Activated CD4-positive, alpha-beta memory T cell treated with anti-CD3 and anti-CD28 coated beads for 36 hours (primary cell): ENCODE measurements at places on chromosomes 11 and 22. TPM values are rescaled to one million over a fixed set of nuclear protein-coding genes. Genes with fewer than 3 reads are reported as not detected.

The RTN4R gene
- 2.6 TPM for total RNA-seq

The CASP1 gene
- total RNA-seq = 28.5 TPM

The MED15 gene
- total RNA-seq = 97.4 TPM

The TESMIN gene
- total RNA-seq = 6.6 TPM

The IGF2 gene
- 27.0 TPM for total RNA-seq

The PDGFB gene
- total RNA-seq = 13.3 TPM

The MMP11 gene
- 0.70 TPM for total RNA-seq

The KRTAP5-7 gene
- total RNA-seq = not detected

The MUS81 gene
- total RNA-seq = 69.8 TPM

The LGALS12 gene
- not detected for total RNA-seq

The WNT7B gene
- not detected for total RNA-seq

The MACROD1 gene
- total RNA-seq = 24.5 TPM

The STK33 gene
- 0.24 TPM for total RNA-seq

DNA sequence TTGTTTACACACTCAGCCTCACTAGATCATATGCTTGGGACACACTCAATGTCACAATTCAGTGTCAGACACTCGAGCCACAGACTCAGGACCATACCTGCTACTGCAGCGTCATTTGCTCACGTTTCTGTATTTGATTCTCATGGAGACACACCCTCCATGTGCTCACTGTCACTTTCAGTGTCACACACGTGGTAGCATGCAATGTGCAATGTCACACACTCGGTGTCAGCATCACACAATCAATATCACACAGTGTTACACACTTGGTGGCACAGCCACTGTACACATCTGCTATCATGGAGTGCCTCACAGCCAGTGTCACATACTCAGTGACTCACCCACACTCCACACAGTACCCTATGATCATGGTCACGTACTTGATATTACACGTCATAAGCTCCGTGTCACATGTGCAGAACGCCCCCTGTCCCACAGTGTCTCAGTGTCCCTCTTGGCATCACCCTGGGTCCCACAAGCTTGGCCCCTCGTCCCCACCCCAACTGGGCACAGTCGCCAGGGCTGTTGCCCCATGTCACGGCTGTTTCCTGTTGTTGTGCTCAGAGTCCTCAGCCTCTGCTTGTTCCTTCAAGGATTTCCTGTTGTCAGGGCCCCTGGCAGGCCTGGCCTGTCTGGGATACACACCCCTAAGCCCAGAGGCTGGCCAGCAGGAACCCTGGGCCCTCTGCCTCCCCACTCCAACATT is 49.6 kb downstream of the PDE2A start:
- no peak for DNase-seq

DNA sequence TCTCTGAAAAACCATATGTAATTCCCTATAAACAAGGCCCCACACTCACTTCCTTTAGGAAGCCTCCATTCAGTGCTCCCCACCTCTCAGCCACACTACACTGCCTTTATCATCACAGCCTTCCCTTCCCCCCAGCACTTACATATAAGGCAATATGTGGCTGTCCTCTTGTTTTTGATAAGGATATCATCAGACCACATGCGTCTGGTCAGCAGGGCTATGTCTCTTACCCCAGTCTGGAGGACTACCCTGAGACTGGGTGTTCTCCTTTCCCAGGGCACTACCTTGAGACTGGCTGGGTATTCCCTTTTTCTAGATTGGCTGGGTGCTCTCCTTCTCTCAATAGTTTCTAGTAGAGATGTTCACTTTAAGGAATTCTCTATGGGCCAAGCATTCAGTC is 7.8 kb downstream of the KCNE3 start:
- DNase-seq = no peak

GRCh38 chr11:76789443-76789719 is 6.2 kb downstream of the TSKU start:
- no peak for DNase-seq

GRCh38 chr11:134541355-134541754 is 129.3 kb upstream of the B3GAT1 start:
- no peak for DNase-seq

DNA sequence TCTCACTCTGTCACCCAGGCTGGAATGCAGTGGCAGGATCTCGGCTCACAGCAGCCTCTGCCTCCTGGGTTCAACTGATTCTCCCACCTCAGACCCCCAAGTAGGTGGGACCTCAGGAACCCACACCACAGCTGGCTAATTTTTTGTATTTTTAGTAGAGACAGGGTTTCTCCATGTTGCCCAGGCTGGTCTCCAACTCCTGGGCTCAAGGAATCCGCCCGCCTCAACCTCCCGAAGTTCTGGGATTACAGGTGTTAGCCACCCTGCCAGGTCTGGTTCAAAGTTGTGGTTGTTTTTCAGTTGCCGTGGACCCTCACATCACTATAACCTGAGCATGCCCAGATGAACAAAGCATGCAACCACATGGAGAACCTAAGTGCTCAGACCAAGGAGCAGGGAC is 13.0 kb upstream of the RAB39A start:
- no peak for DNase-seq

GRCh38 chr11:1478011-1478410 is 8.6 kb downstream of the MOB2 start:
- DNase-seq = no peak

DNA sequence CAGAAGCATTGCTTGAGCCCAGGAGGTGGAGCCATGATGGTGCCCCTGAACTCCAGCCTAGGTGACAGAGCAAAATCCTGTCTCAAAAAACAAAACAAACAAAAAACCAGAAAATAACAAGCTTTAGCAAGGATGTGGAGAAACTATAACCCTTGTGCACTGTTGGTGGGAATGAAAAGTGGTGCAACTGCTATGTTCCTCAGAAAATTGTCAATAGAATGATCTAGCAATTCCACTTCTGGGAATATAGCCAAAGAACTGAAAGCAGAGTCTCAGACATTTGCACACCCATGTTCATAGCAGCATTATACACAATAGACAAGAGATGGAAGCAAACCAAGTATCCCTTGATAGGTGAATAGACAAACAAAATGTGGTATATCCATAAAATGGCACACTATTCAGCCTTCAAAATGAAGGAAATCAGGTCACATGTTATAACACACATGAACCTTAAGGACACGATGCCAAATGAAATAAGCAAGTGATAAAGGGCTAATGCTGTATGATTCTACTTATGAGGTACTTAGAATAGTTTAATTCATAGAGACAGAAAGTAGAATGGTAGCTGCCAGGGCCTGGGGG is 15.9 kb downstream of the KLHL22 start:
- DNase-seq = no peak

- no peak for DNase-seq
These were observed 15.4 kb downstream of the PRR14L start for GRCh38 chr22:31734512-31734911.

DNA sequence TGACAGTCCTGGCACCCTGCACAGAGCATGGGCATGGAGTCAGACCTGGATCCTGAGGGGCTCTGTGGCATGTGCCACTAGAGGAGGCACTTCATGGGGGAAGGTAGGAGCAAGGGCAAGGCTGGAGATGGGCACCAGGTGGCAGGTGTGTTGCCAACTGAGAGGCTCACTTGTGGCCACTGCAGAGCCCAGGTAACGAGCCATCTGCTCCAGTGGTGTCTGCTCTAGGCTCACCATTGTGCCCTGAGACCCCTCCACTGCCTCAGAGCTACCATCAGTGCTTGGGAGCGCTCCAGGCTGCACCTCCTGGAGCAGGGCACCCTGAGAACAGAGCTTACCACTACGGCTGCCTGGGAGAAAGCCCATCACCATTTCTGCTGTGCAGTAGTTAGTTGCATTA is 1.3 kb upstream of the ZDHHC8 start:
- peak; percentile 33 for DNase-seq

GRCh38 chr22:40626851-40627250 is 9.7 kb downstream of the MRTFA start:
- DNase-seq = no peak

- no peak for DNase-seq
These were observed 65.2 kb upstream of the SESN3 start for GRCh38 chr11:95296165-95296564.

GRCh38 chr22:43479301-43479950 is 67.6 kb downstream of the MPPED1 start:
- DNase-seq = peak; percentile 3

DNA sequence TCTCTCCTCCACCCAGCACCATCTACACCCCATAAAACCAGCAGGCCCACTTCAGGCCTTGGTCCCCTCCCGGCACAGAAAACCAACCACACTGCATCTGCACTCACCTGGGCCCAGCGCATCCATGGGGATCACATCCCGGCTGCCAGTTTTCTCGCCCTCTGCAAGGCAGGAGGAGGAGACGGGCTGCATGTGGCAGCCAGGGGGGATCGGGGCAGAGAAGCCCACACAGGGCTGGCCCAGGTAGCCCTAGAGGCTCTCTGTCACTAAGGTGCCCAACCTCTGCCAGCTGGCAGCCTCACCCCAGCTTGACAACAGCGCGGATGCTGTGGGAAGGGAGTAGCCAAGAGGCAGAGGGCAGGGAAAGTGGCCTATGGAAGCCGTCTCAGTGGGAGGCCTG is 30.6 kb upstream of the TXNRD2 start:
- no peak for DNase-seq

- DNase-seq = peak; percentile 56
These were observed 233.0 kb downstream of the FAM76B start for GRCh38 chr11:95556342-95557163.

DNA sequence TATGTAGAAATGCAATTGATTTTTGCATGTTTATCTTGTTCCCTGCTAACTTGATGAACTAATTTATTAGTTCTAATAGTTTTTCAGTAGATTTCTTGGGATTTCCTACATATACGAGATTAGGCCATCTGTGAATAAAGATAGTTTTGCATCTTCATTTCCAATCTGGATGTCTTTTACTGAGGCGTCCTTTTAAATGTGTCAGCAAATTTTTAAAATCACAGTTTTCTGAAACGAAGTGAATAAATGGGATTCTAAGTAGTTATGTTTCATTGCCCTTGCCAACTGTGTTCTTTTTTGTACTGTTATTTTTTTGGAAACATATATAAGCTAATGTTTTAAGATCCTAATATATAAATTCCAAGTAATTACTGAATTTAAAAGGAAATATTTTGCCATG is 50.0 kb downstream of the CYP2R1 start:
- DNase-seq = no peak

GRCh38 chr22:27128461-27129085 is 471.2 kb downstream of the MIAT start:
- DNase-seq = no peak

DNA sequence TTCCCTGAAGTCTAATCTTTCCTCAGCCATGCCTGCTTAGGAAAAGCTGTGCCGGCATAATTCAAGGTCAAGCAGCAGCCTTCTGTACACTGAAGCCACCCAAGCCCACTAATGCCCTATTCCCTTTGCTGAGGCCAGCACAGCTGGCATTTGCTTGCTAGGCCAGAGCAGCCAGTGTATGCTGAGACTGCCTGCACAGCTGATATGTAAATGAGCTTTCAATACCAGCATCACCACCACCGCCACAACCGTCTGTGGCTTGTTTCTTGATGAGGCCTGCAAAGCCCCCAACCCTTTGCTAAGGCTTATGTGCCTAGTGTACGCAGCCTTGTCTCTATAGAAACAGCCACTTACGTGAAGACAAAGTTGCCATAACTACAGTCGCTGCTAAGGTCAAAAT is 56.3 kb upstream of the TNRC6B start:
- no peak for DNase-seq

- no peak for DNase-seq
These were observed 562.5 kb downstream of the MN1 start for GRCh38 chr22:27238935-27239510.

DNA sequence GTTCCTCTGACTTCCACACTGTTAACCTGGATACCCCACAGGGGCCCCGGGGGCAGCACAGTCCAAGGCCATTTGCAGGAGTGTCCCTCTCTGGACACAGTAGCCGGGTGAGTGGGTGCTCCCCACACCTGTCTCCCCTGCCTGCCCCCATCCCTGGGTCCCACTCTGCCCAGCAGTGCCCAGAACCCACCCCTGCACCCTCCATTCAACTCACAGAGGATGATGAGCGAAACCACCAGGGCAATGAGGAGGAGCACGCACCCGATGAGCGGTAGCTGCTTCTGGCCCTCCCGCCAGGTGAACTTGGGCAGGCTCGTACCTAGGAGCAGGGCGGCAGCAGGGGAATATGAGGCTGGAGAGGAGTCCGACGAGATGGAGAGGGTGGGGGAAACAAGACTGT is 12.2 kb downstream of the TMPRSS13 start:
- DNase-seq = no peak

- peak; percentile 53 for DNase-seq
These were observed 12.0 kb downstream of the TBC1D22A start for GRCh38 chr22:46774253-46774979.

DNA sequence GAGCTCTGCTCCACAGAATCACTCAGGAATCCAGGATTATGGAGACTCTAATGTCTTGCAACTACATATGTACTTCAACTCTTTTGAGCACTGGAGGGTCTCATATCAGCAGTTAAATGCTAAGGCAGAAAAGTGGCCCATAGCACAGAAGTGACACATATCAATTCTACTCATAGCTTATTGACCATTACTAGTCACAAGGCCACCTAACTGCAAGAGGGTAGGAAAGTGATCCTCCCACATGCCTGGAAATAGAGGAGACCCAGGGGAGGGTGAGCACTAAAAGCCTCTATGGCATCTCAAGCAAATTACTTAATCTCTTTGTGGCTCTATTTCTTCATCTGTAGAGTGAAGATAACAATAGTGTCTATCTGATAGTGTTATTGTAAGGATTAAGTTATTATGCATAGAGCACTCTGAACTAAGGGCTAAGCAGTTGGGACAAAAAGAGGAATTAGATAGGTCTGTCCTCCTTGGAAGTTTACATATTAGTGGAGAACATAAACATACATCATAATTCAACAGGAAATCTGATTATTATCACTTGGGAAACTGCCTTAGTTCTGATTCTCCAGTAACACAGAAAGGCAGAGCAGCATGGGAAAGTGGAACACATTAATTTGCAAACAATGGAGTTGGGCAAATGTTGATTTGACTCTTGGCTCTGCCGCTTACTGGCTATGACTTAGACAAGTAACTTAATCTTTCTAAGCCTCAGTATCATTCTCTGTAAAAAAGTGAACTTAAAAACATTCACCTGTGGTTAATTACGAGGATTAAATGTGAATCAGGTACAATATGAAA is 25.1 kb upstream of the USP47 start:
- no peak for DNase-seq

- peak; percentile 87 for DNase-seq
These were observed 48.2 kb downstream of the MORC2 start for GRCh38 chr22:30920407-30920806.

DNA sequence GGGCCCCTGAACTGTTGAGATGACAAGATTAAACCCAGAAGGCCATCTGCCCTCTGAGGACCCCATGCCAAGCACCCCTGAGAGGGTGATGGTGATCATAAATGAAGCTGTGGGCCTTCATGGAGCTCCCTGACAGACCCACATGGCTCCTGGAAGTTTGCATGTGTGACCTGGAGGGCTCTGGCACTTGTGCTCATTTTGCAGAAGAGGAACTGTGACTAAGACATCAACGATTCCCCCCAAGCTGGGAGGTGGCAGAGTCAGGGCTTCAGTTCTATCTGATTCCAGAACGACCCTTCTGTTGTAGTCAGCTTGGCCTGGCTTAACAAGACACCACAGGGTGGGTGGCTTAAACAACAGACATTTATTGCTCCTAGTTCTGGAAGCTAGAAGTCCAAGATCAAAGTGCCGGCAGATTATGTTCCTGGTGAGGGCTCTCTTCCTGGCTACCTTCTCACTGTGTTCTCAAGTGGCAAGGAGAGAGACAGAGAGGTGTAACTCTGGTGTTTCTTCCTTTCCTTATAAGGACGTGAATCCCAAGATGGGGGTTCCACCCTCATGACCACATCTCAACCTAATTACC is 46.4 kb upstream of the CD82 start:
- no peak for DNase-seq
